Stimulated activated CD4-positive, alpha-beta T cell treated with anti-CD3 and anti-CD28 coated beads, Interleukin-15, amount 100 ng/mL, for 48 hours (primary cell): ENCODE measurements at places on chromosomes 4 and X.

DNA sequence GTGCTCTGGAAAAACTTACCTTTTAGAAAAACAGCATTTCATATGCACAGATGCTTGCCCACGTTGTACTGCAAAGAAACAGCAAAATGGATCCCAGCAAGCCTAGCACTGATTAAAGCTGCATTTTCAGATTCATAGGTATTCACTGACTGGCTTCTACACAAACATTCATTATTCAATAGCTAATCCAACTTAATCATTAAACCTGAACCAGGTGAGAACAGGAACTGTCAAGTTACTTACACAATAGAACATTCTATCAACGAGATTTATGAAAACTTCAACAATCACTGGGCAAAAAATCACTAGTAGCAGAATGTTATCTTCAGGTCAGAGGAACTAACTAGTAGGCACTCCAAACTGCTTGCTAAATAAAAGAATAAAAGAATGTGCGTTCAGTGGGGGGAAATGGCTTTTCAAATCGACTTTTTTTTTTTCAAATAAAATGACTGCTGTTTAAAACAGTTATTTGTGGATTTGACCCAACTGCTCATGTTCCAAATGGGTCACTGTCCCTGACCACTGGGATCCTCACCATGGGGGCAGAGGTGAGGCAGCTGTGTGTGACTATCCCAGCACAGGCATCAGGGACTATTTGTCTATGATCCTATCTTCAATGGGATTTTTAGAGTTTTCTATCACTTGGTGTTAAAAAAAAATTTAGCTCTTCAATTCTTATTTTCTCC is 42.3 kb downstream of the STX18 start:
- DNase-seq, result no peak

GRCh38 chrX:40663880-40664630 is 16.7 kb upstream of the CXorf38 start:
- DNase-seq, result no peak

- no peak for DNase-seq
These were observed 63.2 kb downstream of the ANAPC10 start for GRCh38 chr4:145034727-145035211.

GRCh38 chrX:131915488-131915887 is 107.6 kb upstream of the STK26 start:
- DNase-seq, result no peak

DNA sequence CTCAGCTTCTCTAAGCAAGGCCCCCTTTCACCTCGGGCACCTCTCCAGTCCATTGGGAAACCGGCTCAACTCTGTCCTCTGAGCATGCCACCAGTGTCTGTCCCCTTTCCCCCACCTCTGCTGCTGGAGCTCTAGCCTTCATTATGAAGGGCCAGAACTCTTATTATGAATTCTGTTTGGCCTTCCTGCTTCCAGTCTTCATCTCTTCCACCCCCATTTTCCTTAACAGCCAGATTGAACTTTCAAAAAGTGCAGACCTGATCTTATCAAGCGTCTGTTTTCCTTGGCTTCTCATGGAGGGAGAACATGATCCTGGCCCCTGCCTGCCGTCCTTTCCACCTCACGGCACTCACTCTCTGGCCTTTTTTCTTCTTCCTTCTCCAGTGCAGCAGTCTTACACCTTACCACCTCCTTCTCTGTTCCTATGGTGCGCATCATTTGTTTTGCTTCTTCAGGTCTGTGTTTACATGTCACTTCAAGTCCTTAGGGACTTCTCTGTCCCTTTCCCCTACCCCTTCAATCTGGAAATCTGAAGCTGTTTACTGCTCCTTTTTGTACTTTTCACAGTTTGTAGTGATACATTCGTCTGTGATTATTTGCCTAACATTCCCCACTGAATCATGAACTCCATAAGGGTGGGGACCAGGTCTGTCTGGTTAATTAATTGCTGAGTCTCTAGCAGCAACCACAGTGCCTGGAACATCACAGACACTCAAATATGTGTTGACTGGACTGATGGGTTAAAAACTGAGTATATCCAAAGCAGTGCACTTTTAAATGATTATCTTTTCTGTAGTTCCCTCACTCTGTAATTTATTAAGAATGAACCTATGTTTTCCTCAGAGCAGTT is 55.8 kb downstream of the FNIP2 start:
- DNase-seq, result no peak
